Stimulated activated CD4-positive, alpha-beta T cell treated with anti-CD3 and anti-CD28 coated beads, Interleukin-1b, Interleukin-23, amount 100 ng/mL, for 1 hour (primary cell): ENCODE measurements at places on chromosomes 7 and 10.

DNA sequence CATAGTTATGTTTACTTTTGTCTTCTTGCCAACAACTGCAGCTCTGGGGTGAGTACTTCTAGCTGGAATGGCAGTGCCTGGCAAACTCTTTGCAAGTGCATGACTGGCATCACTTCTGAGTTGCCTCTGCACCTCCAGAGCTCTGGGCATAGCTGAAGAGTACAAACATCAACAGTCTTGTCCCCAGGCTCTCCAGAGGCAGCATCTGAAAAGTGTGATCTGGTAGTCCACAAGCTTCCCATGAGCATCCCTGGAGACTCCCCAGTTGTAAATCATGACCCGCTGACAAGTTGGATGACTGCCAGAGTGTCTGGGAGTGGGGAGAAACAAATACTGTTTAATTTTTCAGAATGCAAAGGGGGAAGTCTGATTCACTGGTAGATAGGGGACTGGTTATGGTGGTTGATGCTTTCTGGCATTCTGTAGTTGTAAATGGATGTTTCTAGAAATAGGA lies 138.9 kb upstream of the CDK13 start:
- no peak for DNase-seq

DNA sequence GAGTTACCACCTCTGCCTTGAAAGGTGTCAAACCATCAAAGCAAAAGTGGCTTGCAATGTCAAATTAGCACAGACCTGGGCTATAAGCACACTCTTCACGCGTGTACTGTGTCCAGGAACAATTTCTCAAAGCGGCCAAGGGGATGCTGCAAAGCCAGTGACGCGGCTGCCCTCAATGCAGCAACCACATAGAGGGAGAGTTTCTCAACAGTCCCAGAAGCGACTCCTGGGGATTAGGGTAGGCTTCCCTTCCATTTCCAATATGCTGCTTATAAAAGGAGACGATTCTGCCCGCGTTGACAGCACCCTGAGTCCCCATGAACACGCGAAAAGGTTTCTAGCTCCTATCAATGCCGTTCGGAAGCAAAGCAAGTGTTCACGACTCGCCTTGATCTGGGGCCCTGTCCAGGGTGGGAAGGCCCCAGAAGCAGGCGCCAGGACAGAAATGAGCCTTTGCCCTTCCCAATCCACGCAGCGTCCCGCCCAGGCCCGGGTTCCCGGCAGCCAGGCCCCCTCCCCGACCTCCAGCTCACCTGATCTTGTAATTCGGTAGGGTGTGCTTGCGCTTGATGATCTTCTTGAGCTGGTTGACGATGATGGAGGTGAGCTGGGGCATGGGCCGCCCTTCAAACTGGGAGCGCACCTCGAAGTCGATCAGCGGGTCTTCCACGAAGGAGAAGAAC lies 1.3 kb downstream of the PDZD8 start:
- DNase-seq, result no peak

DNA sequence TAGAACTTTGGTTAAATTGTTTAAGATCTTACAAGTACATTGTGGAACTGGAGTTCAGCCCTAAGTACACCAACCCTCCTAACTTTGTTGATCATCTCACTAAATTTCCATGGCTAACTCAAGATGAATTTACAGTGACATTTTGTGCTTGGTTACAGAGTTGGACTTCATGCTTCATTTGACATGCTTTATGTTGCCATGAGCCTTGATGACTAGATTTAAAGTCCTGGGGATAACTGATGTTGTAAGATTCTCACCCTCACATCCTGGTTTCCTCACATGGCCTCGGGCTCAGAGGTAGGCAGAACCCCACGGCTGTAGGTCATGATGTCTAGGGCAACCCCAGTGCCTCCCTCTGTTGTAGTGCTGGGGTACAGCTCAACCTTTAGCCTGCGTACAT lies 397.2 kb upstream of the IGFBP3 start:
- no peak for DNase-seq

- no peak for DNase-seq
Measured at GRCh38 chr10:31322647-31323046, 3.6 kb downstream of the ZEB1 start.

DNA sequence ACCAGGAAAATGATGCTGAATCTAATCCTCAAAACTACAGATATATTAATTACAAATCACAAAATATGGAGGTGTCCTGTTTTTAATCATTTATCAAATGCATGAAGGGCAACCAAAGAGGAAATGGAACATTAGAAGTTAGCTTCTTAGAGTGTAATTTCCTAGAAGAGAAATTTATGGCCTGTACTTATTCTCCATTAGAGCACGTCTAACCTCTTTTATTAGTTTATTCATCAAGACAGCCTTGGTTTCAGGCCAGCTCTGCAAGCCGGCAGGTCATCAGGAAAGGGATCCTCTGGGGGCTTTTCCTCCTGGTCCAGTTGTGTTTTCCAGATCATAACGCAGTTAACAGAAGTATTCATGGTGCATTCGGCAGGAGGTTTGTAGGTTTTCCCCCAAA lies 517.6 kb downstream of the KCNMA1 start:
- DNase-seq, result no peak

GRCh38 chr10:102411341-102412255 lies 7.0 kb downstream of the PSD start:
- no peak for DNase-seq

GRCh38 chr7:55464422-55464821 lies 99.3 kb downstream of the LANCL2 start:
- no peak for DNase-seq

- no peak for DNase-seq
Measured at GRCh38 chr7:80929619-80930018, 10.8 kb upstream of the SEMA3C start.

- no peak for DNase-seq
Measured at GRCh38 chr7:93948106-93948505, 26.6 kb downstream of the GNG11 start.

DNA sequence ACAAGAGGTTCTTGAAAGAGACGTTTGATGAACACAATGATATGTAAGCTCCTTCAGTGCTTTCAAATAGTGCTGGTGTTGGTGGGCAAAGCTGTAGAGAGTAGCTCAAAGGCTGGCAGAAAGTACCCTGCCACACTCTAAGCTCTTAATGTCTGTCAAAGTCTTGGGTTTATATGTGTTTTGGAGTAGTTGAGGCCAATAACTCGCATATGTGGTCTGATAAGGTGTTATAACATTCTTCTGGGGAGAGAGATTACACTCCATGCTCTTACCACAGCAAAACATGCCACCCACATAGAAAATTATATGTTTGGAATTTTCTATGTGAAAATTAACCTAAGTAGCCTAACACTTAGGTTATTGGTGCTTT lies 30.8 kb upstream of the NME8 start:
- no peak for DNase-seq
